ENCODE measurements at places on chromosomes 16 and 17. TPM values are rescaled to one million over a fixed set of nuclear protein-coding genes. Genes with fewer than 3 reads are reported as not detected.

CSH2 gene
- not detected for total RNA-seq

DNA sequence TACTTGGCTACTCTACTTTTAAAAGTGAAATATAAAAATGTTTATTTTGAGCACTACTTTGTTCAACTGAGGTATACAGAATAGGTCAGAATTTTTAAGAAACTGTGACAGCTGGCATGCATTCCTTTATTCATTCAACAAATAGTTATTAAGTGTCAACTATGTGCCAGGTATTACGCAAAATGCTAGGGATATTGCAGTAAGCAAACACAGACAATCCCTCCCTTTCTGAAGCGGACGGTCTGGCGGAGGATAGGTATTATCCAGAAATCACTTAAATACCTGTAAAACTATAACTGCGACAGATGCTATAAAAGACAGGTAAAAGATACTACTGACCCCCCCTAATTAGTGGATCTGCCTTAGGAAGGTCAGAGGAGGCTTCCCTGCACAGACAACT is 26.1 kb downstream of the METTL16 start:
- DNase-seq, result no peak

TSPOAP1 gene
- 10.0 TPM for total RNA-seq

- DNase-seq, result no peak
Measured at GRCh38 chr16:29663807-29664090, 702 bp downstream of the SPN start.

- DNase-seq, result no peak
Measured at GRCh38 chr17:64277831-64278562, 14.9 kb upstream of the TEX2 start.

RNF135 gene
- total RNA-seq, result 20.3 TPM

GRCh38 chr17:50918071-50918932 is 52.1 kb upstream of the TOB1 start:
- no peak for DNase-seq

DNA sequence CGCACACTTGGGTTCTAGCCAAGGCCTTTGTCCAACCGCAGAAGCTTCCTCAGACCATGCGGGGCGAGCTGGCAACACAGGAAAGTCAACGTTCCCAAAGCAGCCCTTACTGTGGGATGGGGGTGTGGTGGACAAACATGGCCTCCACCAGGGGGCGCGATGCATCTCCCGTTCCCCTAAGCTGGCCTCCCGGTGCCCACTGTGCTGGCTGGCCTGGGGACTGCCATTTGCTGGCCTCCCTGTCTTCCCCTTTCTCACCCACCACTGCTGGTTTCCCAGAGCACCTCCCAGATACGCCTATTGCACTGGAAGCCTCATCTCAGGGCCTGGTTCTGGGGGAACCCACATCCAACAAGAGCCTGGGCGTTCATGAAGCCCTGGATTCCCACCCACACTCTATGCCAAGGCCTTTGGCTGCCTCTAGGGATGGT is 145.3 kb downstream of the IRF8 start:
- DNase-seq, result no peak

PRSS21 gene
- not detected for total RNA-seq

GRCh38 chr16:9254863-9255262 is 163.4 kb downstream of the HAPSTR1 start:
- DNase-seq, result no peak

GRCh38 chr17:245611-246010 is 64.2 kb upstream of the DOC2B start:
- DNase-seq, result no peak

- DNase-seq, result no peak
Measured at GRCh38 chr16:89357055-89357816, 133.1 kb downstream of the ANKRD11 start.

DNA sequence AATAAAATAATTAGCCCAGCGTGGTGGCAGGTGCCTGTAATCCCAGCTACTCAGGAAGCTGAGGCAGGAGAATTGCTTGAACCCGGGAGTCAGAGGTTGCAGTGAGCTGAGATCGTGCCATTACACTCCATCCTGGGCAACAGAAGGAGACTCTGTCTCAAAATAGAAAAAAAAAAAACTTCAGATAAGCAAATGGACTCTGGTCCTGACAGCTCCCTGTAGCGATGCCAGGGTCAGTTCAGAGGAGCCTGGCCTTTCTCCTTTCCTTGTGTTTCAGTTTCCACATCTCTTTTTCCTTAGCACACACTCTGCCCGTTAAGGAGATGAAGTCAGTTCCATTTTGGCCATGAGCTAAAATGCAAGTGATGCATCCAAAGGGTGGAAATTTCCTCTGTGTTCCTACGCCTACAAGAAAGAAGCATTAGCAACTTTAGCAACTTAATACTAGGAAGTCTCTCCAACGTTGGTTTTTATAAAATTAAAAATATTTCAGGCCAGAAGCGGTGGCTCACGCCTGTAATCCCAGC is 11.6 kb upstream of the GRB2 start:
- DNase-seq, result no peak

DNA sequence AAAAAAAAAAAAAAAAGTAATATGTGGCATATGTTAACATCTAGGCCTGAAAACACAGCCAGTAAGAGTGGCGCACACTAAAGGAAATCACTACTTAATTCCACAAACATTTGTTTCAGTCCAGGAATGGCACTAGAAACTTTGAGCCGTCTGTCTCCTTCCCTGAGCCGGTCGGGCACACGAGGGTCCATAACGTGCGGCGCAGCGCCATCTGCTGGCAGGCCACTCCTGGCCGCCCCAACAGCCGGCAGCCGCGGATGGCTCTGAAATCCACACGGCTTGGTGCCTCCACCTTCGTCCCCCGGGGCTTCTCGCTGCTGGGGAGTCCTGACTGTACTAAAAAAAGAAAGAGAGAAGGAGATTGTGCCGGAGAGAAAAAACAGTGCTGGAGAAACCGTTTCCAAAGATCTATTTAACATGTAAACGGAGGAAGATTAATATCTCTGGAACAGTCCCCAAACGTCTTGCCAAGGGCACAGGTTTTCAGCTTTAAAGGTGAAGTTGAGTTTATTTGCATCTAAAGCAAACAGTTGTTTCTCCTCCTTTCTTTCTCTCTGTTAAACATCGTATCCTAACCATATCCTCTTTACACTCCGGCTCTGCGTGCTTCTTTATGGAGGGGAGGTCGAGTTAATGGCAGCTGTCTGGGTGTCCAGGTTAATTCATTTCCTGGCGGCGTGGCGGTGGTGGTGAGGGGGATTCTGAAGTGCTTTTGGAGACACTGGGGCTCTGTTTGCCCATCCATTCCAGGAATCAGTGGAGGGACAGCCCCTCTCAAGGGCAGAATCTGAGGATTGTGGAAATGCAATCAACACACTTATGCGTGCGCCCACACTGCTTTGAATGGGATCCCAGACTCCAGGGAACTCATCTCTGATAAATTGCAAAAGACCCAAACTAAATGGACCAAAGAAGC is 611.3 kb upstream of the SALL1 start:
- peak; percentile 91 for DNase-seq

DNA sequence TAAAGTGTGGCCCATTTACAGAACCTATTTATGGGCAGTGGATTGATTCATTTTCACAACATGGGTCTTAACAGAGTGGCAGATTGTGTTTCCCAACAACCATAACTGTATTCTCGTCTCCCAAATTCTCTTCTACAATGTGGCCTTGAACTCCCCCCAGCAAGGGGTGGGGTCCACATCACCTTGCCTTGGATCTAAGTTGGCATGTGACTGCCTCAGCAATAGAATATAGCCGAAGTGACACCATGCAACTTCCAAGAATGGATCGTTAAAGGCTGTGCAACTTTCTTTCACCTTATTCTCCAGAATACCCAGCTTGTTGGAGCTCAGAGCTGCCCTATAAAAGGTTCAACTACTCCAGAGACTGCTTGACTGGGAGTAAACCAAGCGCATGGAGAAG is 72.0 kb upstream of the CDH5 start:
- no peak for DNase-seq

GRCh38 chr16:66326991-66327513 is 39.4 kb upstream of the CDH5 start:
- no peak for DNase-seq

DNA sequence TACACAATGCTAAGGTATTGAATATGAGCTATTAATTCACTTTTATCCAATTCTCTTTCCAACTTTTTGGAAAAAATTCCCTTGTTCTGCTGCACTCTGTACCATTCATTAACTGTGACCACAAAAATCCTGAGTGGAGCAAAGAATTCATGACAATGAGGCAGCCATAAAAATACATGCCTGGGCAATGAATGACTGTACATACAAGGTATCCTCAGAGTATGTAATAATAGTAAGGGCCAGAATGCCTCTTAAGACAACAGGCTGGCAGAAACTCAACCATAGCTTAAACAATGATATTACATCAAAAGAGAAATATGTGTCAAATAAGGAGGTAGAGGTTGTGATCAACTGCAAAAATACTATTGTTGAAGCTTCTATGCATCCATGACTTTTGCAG is 74.7 kb upstream of the CA10 start:
- no peak for DNase-seq

ITGAL gene
- 2.7 TPM for total RNA-seq

TSC2 gene
- total RNA-seq, result 71.7 TPM

PROCA1 gene
- total RNA-seq, result 0.92 TPM

C1QTNF8 gene
- not detected for total RNA-seq

KRTAP9-4 gene
- not detected for total RNA-seq

TP53TG3B gene
- not detected for total RNA-seq

PGAP3 gene
- 6.2 TPM for total RNA-seq

GRCh38 chr17:1169221-1169928 is 10.4 kb downstream of the ABR start:
- no peak for DNase-seq

DNA sequence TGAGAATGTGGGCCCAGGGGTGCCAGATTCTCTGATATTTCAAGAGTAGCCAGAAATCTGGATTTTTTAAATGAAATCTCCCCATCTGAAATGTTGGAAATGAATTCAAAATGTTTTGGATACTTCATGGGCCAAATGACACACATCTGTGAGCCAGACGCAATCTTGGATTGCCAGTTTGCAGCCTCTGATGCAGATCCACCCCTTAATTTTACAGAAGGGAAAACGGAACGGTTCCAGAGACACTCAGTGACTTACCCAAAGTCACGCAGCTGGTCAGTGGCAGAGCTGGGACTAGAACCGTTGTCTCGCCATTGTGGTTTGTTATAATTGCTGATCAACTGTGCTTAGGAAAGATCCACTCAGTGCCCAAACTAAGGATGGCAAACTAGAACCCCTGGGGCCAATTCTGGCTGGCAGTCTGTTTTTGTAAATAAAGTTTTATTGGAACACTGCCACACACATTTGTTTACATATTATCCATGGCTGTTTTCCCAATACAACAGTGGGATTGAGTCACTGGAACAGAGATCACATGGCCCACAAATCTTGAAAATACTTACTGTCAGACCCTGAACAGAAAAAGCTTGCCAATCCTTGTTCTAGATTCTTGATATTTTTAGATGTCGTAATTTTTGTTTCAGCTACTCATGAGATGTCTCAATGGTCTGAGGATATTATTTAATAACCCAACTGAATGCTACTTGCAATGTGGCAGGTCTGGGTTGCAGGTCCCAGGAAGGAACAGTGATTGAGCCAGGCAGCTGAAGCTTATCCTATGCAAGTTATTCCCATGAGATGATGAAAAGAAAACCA is 143.8 kb downstream of the AXIN2 start:
- no peak for DNase-seq

SLFN12 gene
- total RNA-seq, result 7.9 TPM

DNA sequence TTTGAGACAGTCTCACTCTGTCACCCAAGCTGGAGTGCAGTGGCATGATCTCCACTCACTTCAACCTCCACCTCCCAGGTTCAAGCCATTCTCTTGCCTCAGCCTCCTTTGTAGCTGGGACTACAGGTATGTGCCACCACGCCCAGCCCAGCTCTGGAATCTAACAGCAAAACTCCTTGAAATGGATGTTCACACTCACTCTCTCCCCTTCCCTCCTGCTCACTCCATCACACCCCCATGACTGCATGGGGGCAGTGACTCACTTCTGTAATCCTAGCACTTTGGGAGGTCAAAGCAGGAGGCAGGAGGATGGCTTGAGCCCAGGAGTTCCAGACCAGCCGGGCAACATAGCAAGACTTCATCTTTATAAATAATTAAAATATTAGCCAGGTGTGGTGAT is 11.1 kb upstream of the TFAP4 start:
- DNase-seq, result no peak

DNA sequence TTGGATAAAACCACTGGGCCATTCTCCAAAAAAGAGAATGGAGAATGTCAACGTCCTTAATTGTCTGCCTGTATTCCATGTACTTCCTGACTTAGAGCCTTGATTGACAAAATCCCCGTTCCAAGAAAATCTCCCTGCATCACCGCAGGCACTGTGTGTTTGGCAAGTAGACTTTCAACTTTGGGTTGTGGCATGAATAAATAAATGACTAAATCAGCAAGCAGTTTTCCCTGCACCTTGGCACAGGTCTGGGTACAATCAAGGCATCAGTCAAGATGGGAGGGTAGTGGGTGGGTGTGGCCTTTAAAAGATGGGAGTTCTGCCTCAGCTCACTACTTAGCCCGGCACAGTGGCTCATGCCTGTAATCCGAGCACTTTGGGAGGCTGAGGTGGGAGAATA is 248.5 kb upstream of the RPL38 start:
- no peak for DNase-seq

DNA sequence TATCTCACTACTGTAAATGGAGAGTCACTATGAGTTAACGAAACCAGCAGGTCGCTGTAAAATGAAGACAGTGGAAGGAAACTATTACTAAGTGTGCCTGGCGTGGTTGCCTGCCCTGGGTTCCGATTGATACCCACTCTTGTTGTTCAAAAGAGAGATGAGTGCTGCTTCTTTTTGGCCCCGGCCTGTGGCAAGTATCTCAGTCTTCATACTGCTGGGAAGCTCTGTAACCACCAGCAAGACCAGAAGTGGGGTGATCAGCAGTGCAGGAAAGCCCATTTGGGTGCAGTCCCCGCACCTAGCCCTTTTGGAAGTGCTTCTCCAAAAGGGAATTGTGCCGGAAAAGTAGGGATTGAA is 104.5 kb downstream of the SNX29 start:
- no peak for DNase-seq

SPATA22 gene
- total RNA-seq, result 0.50 TPM

DNA sequence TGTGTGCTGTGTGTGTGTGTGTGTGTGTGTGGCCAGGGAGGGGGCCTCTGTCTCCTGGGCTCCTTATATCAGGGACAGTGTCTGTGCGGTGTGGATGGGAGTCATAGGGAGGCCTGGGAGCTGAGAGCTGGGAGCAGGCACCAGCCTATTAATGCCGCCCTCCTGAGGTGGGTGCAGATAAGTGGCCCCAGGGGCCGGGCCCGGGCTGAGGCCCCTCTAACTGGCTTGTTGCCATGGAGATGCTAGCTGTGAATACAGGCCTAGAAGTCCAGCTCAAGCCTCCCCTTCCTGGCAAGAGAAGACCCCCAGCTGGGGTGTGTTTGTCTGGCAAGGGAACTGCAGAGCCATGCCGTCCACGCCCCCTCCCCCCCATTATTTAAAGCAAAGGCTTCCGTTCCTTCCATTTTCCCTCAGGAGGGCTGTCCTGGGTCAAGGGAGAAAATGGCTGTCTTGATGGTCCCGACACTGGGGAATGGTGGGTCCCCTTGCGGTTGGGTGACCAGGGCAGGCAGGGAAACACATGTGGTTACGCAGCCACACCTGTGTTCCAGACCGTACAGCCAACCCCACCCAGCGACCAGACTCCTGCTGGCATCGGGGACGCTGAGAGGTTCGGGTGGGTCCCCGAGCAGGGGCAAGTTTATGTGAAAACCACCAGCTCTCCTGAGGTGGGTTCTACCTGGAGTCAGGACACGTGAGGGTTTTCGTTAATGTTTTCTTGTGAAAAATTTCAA is 141.1 kb downstream of the MRM1 start:
- no peak for DNase-seq

KCTD5 gene
- total RNA-seq, result 11.9 TPM

GP2 gene
- not detected for total RNA-seq

MYL11 gene
- total RNA-seq, result not detected

GRCh38 chr17:67379251-67379630 is 2.2 kb downstream of the PITPNC1 start:
- DNase-seq, result no peak

Data from esophagus muscularis mucosa (tissue), 4 donors.